CD4-positive, alpha-beta T cell treated with Interleukin-21 for 1 hour (primary cell): ENCODE measurements at places on chromosomes 4 and X.
A peak's percentile ranks its signal among the peaks of the same experiment; 100 is the strongest.

GRCh38 chr4:104217526-104217925, 277.2 kb downstream of the CXXC4 start:
- DNase-seq: no peak

DNA sequence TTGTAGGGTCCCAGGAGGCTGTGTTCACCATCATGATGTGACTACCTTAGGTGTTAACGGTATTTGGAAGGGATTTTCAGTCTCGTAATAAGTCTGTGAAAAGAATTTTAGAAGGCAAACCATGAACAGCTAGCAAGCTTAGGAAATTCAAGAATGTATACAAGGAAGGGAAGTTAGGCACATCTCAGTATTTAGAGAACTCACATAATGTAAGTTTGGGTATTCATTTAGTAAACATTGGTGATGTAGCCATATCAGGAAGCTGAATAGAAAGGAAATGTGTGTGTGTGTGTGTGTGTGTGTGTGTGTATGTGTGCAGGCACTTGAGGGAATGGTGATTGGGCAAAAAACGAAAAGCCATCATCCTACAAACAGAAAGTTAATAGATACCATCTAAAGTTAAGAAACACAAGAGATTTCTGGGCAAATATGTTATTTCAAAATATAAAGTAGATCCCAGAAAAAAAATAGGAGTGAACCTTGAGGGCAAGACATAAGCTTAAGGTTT, 34.7 kb upstream of the PRKX start:
- DNase-seq: peak; percentile 17

- DNase-seq: peak; percentile 53
These were observed 375 bp downstream of the FGFR3 start for GRCh38 chr4:1793496-1793840.

GRCh38 chr4:55636656-55636999, 530 bp upstream of the NMU start:
- no peak for DNase-seq

DNA sequence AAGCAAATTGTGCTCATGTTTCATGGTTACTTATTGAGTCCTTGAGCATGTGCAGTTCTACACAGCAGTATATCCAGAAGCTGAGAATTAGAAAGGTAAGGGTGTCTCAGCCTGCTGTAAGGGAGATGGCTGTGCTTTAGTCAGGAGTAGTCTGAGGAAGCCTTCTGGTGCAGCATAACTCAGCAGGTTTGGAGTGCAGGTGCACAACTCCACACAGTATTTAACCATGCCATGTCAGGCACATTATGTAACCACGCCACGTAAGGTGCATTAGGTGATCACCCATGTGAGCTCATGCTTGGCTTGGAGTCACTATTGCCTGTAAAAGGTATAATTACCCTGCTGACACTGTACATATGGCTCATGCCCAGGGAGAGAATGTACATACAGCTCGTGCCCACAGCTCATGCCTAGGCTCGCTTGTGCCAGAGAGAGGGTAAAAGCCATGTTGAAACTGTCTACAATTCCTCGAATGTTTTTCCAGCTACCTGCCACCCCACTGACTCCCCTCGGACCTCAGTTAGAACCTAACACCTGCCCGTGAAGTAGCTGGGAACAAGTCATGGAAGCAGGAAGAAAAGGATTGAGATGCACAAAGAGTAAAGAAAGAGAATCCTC, 37.8 kb downstream of the UCHL1 start:
- DNase-seq: peak; percentile 6

GRCh38 chr4:107709916-107710315, 10.1 kb downstream of the PAPSS1 start:
- DNase-seq: no peak

DNA sequence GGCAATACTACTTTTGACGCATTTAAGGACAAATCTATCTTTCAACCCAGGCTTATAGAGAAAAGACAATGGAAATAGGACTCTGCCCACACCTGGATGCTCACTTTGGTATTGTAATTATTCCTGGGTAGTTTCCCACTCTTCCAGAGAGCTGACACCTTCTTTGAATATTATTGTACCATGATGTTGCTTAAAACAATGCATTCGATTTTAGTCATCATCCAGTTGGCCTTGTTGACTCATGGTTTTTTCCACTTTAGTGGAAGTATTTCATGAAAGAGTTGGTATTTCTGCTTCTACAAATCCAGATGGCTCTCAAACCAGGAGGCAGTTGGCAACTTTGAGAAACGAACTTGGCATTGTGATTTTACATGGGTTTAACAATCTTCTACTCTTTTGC, 124.2 kb downstream of the ENOX2 start:
- DNase-seq: no peak

GRCh38 chr4:22129454-22130029, 181.0 kb upstream of the KCNIP4 start:
- peak; percentile 1 for DNase-seq

DNA sequence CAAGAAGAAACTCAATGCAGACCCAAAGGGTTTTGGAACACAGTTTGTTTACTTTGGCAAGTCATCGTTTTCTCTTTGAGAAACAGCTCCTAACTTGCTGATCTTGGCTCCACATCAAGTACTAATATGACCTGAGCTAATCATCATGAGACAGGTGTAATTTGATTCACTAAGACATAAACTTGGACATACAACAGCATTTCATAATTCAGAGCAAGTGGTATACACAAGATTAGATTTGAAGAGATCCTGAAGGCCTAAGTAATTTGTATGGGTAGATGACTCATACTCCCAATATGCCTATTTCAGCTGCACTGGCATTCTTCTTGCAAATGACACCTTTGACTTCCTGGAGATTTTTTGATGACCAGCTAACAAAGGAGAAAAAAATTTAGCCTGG, 1521.7 kb downstream of the RPA4 start:
- no peak for DNase-seq
